ENCODE measurements at places on chromosomes 4 and X.

- no peak for DNase-seq
These were observed 75.6 kb downstream of the CPE start for GRCh38 chr4:165454426-165454825.

DNA sequence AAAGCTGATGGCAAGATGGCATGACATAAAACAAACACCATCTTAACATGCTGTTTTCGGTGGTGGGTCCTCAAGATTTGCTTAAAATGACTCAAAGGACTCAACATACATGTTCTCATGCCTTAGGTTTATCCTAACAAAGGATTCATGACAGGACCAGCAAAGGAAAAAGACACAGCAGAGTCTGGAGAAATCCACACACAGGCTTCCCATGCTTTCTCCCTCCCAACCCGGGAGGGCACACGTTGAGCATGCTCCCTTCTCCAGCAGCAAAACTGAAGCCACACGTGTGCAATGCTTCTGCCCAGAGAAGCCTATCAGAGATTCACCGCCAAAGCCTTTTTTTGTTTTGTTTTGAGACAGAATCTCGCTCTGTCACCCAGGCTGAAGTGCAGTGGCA lies 39.9 kb downstream of the SAT1 start:
- DNase-seq, result no peak

DNA sequence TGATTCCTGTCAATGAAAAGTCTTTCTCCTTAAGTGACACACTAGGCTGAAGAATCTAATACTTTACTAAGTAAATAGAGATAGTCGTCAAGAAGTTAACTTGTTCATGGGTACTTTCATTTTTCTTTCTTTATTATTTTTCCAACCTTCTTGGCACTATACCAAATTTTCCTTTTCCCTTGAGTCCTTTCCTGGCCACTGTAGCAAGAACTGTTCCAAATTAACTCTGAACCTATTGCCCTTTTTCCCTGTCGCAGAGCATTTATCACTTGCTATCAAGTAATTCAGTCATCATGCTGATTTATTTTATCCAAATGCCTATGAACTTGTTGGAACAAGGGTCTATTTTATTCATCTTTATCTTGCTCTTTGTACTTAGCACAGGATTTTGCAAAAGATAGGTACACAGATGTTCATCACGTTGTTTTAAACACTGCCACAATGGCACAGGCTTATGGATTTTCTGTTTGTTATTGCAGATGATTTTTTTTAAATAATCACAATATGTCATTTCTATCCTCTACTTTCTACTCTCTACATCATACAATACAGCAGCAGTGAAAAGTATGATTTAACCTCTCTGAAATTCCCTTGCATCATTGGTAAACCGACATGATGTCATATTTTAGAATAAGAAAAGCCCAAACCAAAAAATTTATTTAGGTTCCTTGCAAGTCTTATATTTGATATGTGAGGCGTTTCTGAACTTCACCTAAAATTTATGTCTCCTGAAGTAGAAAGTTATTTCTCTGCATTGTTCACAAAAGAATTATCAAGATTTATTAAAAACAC lies 2352.3 kb downstream of the PCDH7 start:
- no peak for DNase-seq

GRCh38 chr4:4985844-4986243 lies 33.4 kb downstream of the CYTL1 start:
- no peak for DNase-seq

- DNase-seq, result no peak
These were observed 34.6 kb upstream of the FAM47C start for GRCh38 chrX:36973575-36973974.

- DNase-seq, result peak; percentile 36
These were observed 63.0 kb downstream of the ZNF732 start for GRCh38 chr4:242121-242848.

GRCh38 chr4:119300101-119300978 lies 21.6 kb downstream of the FABP2 start:
- peak; percentile 97 for DNase-seq

- no peak for DNase-seq
These were observed 123.5 kb upstream of the WDR1 start for GRCh38 chr4:10239982-10240654.

- DNase-seq, result no peak
These were observed 24.4 kb upstream of the FAM47B start for GRCh38 chrX:34918091-34918736.

- no peak for DNase-seq
These were observed 6.2 kb downstream of the HCFC1 start for GRCh38 chrX:153965406-153965805.

- no peak for DNase-seq
These were observed 54.5 kb downstream of the CLDN34 start for GRCh38 chrX:10021461-10022272.

DNA sequence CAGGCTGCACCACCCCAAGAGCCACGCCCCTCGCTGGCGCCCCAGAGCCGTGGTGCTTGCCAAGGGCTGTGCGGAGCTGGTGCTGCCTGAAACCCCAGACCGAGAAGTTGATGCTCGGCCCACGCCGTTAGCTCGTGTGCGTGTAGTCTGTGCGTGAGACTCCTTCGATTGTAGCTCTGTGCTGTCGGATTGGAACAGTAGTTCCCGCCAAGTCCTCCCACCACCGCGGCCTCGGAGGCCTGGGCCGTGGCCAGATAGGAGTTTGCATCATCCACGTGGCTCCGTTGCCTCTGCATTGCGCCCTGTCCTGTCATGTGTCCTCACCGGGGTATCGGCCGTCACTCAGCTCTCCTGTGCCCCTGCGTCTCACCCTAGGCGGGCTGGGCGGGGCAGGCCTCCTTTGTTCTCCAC lies 24.2 kb downstream of the TNIP2 start:
- DNase-seq, result no peak

DNA sequence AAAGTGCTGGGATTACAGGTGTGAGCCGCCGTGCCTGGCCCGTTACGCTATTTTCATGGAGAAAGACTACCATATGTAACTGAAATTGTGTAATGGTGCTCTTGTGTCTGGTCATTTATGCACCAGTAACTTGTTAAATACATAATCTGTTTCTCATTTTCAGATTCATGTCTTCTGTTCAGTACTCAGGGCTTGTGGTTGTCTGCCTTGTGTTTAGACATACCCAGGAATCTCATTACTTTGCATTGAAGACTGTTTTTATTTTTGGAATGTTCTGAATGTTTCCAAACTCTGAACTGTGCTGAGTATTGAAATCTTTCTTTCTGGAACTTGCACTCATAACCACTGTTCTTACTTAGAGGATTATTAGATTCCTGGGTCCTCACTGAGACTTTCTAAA lies 52.8 kb downstream of the PDLIM5 start:
- DNase-seq, result no peak

DNA sequence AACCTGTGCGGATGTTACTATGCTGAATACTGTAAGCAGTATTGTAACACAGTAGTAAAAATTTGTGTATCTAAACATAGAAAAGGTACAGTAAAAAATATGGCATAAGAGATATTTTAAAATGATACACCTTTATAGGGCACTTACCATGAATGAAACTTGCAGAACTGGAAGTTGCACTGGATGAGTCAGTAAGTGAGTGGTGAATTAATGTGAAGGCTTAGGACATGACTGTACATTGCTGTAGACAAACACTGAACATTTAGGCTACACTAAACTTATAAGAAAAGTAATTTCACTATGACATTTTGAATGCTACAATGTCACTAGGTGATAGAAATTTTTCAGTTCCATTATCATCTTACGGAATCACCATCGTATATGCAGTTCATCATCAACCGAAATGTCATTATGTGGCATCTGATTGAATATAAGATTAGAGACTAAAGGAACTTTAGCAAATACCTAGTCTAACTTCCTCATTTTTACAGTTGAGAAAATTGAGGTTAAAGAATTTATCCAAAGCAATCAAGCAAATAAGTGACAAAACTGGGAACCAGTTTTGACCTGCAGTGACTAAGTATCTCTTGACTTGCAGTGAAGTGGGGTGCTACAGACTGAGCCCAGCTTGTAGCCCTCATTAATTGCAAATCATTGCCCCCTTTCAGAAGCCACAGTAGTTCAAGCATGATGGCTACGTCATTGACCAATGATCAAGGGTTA lies 55.3 kb downstream of the EGF start:
- no peak for DNase-seq

- DNase-seq, result no peak
These were observed 680.8 kb downstream of the RPA4 start for GRCh38 chrX:97564496-97564895.

GRCh38 chrX:95878874-95879273 lies 805.8 kb upstream of the DIAPH2 start:
- no peak for DNase-seq

GRCh38 chr4:176453079-176453478 lies 133.3 kb downstream of the SPCS3 start:
- no peak for DNase-seq

DNA sequence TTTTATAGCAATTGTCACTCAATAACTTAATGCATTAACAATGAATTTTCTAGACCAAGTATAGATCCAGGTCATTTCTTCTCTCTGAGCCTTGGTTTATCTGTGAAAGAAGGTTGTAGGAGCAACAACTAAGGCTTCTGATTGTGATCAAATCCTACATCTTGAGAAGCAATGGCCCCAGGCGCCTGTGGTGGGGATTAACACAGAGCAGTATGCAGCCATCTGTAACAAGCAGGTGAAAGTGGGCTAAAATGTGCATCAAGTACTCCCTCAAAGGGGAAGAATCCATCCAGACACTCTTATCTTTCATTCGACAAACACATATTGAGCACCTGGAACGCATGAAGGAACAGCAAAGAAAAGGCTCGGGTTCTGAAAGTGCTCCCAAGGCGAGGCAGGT lies 19.1 kb upstream of the SETD7 start:
- DNase-seq, result no peak

DNA sequence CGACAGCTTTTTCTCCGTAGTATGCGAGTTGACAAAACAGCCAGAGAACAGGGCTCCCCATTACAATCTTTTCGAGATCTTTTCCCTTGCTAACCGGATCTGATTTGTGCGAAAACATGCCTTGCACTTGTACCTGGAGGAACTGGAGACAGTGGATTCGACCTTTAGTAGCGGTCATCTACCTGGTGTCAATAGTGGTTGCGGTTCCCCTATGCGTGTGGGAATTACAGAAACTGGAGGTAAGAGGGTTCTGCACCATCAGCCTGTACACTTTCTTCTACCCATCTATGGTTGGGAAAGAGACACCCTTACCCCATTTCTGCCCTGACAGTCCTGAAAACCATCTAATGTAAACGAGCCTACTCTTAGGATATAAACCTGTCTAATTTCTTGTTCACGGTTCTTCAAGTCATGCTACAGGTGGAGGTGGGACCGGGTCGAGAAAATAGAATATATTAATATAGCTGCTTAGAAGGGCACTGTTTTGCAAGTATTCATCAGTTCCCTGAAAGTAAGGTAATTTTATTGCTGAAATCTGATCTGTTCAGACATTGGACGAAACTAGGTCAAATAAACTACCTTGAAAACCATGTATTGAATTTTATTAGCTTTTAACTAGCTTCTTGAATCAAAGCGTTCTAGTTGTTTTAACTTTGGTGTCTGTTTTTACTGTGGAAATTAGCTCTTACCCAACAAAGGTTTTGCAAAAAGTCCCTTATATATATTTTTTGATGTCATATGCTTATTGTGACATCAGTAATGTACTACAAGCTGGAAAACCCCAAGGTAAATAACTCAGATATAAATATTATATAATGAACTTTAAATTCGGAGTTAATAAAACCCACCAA lies 869 bp downstream of the TMEM184C start:
- no peak for DNase-seq

DNA sequence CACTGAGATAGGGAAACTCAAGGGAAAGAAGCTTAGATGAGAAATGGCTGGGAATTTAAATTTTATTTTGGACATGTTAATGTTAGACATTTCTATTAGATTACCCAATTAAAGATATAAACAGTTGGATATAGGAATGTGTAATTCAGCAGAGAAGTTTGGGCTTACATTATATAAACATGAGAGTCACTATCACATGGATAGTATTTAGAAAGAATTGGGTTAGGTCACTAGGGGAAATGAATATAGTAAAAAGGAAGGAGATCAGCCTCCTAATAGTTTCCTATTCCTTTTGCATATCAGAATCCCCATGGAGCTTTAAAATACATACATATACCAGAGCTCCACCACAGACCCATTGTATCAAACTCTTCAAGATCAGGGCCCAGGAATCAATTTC lies 19.6 kb upstream of the CXCL5 start:
- DNase-seq, result no peak

DNA sequence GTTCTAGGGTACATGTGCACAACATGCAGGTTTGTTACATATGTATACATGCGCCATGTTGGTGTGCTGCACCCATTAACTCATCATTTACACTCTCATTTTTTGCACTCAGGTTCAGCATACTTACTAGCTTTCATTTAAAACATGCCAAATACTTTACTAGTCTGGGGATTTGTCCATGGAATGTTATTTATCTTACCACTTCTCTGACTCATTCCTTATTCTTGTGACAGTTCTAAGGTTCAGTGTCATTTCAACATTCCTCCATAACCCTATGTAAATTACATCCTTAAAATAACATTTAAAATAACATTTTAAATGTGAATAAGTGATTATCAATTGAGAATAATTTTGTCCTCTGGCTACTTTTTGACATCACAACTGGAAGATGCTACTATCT lies 19.5 kb upstream of the SYTL5 start:
- DNase-seq, result no peak

DNA sequence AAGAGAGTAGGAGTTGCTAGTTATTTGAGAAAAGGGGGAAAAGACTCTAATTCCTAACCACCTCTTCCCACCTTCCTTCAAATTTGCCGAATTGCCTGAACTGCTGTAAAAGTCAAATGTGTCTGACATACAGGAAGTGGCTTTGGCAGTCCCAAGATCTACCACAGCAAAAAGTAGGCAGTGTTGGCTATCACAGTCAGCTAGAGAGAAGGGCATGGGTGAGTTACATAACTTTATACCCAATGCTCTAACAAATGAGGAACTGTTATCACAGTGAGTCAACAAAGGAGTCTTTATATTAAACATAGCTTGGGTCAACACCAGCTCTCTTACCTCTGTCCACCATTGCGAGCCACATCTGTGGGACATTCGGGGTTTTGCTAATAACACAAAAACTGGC lies 2.4 kb upstream of the MBNL3 start:
- peak; percentile 17 for DNase-seq

- no peak for DNase-seq
These were observed 223.9 kb upstream of the VEGFC start for GRCh38 chr4:177016541-177017141.

GRCh38 chrX:122188751-122189150 lies 995.3 kb upstream of the GRIA3 start:
- no peak for DNase-seq

DNA sequence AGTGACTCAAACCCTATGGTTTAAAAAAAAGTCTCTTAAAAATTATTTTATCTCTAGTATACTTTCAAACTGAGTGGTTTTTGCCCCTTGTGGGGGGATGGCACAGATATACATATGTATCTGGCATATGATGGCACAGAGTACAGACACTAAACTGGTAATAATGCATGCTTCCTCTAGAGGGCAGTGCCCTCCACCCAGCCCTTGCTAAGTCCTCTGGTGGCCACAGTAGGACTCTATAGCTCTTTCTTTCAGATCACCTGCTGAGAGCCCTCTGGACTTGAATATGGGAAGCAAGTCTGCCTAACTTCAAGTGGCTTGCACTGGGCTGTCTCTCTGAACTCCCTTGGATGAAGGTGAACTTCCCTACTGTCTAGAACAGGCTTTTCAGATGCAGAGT lies 66.3 kb downstream of the TSPAN7 start:
- DNase-seq, result peak; percentile 21

- no peak for DNase-seq
These were observed 45.6 kb downstream of the ATRX start for GRCh38 chrX:77740376-77740905.

GRCh38 chr4:8728536-8729407 lies 136.2 kb downstream of the CPZ start:
- DNase-seq, result no peak

- DNase-seq, result no peak
These were observed 151.8 kb upstream of the BCOR start for GRCh38 chrX:40249582-40249981.

Data from Caco-2 (cell line).